ENCODE measurements at places on chromosomes 13 and 19.
A peak's percentile ranks its signal among the peaks of the same experiment; 100 is the strongest.

DNA sequence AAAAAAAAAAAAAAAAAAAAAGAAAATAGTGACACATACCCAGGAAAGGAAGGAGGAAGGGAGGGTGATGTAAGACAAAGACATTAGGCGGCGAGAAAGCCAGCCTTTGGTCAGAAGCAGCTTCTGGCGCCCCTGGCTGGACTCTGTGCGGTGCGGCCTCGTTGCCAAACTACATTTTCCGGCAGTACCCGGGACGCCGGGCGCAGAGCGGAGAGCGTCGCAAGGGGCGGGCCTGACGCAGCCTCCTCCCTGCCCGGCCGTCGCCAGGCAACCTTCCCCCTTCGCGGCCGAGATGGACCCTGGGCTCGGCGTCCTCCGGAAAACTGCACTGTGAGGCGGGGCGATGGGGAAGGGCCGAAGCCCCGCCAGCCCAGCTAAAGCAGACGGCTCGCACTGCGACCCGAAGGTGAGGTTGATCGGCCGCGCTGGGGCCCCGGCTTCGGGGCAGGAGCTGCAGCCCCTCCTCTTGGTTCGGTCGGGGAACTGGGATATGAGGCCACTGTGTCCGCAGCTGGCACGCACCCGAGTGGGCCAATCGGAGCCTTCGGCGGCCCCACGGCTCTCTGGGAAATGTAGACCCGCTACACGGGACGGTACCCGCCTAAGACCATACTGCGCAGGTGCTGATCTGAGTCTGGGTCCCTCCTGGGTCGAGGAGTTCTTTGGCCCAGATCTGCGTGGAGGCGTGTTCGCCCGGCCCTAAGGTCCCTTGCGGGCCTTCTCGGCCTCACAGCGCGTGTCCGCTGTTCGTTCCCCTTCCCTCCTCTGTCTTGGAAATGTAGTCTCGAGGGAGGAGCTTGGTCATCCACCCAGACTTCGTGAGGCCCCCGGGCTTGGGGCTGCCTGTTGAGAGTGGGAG, 2.3 kb upstream of the MZF1 start:
- DNase-seq, result peak; percentile 79

GRCh38 chr19:45121827-45122345, 28.9 kb downstream of the PPP1R37 start:
- DNase-seq, result no peak

- DNase-seq, result no peak
These were observed 104.2 kb downstream of the ITGBL1 start for GRCh38 chr13:101556676-101557123.

DNA sequence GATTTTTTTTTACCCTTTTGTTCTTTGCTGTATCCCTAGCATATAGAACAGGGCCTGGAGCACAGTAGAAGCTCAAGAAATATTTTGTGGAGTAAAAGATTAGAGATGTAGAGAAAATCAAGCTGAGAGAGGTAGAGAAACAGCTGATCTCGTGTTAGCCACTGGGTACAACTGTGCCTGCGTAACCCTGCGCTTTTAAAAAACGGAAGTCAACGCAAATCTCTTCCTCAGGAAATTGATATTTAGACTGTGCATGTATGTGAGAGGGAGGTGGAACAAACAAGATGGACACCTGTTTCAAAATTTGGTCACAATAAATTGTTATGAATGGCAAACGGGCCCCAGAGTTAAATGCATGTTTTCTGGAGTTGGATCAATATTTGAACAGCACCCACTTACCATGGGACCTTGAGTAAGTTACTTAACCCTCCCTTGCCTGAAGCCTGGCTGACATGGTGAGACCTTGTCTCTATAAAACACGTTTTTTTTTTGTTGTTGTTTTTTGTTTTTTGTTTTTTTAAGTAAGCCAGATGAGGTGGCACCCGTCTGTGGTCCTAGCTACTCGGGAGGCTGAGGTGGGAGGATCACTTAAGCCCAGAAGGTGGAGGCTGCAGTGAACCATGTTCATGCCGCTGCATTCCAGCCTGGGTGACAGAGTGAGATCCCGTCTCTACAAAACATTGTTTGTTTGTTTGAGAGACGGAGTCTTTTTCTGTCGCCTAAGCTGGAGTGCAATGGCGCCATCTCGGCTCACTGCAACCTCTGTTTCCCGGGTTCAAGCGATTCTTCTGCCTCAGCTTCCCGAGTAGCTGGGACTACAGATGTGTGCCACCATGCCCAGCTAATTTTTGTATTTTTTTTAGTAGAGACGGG, 3.3 kb upstream of the EPOR start:
- no peak for DNase-seq

DNA sequence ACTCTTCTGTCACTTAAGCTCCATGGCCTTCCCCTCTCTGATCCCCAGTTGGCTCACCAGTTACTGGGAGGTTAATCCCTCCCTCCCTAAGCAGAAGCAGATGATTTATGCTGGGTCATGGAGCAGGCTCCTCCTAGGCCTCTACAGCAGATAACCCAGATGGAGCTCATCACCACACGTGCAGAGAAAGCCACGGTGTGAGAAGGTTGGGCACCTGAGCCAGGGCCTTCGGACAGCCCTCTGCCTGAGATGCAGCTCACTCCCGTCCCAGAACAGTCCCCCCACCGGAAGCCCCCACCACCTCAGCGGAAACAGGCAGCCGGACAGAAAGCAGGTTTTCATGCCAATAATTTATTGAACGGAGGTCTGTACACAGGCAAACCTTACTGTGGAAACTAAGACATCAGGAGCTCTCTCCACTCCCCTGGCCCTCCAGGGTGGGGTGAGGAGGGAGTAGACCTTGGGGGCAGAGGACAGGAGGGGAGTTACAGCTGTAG, 9.8 kb downstream of the ZNF526 start:
- no peak for DNase-seq

GRCh38 chr13:24742294-24742693, 21.7 kb upstream of the RNF17 start:
- DNase-seq, result no peak

DNA sequence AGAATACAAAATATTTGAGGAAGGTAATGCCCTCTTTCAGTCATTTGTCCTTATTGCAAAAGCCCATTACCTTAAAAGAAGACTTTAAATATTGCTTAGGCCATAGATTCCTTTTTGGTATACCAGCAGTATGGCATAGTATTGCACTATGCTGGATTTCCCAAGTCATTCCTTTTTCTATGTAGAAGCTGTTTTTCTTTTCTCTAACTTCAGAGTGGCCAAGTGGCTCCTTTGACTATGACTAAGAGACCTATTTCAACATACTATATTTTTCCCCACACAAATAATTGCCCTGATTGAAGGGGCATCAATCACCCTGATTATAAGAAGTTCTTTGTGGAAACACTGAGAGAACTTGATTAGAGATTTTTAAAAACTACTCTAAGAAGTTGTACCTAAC, 68.6 kb downstream of the UFM1 start:
- DNase-seq, result no peak
